Astrocyte of the cerebellum (primary cell): ENCODE measurements at places on chromosomes 6 and 20.

DNA sequence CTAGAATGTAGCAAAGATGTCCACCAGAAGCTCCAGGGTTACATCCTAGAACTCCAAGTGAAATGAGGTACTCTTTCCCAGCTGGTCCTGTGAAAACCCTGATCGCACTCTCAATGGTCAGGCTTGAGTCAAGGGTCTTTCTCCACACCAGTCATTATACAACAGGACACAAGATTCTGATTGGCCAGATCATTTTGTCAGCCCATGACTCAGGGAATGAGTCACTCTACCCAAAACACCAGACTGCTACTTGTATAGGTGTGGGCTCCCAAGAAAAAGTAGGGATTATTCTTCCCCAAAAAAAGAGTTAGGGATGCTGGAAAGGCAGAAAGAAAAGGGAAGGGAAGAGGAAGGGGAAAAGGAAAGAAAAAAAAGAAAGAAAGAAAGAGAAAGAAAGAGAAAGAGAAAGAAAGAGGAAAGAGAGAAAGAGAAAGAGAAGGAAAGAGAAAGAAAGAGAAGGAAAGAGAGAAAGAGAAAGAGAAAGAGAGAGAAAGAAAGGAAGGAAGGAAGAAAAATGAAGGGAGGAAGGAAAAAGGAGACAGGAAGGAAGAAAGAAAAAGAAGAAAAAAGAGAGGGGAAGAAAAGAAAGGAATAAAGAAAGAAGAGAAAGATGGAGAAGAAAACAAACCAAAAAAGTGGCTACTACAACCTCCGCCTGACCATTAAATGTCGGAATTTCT lies 30.5 kb downstream of the ANKEF1 start:
- no peak for DNase-seq

DNA sequence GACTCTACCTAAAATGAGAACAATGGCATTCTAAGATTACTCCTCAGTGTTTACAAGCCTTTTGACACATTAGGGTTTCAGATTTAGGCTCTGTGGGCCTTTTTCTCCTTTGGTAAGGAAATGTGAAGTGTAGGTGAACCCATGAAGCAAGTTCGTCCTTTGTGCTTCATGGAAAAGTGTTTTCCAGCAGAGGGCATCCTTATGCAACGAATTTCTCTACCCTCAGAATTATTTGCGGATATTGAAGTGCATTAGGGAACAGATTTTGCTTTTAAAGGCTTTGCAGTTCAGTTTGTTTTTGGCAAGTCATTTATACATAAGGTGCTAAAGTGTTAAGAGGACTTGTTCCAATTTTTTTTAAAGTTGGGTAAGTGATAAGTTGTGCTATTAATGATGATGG lies 55.7 kb upstream of the FERMT1 start:
- DNase-seq: peak; percentile 55

GRCh38 chr6:88866856-88867255 lies 96.6 kb downstream of the RNGTT start:
- peak; percentile 74 for DNase-seq

- DNase-seq: no peak
These were observed 289.9 kb upstream of the ZFP64 start for GRCh38 chr20:52481443-52481842.

GRCh38 chr20:46206025-46206424 lies 87.9 kb downstream of the CD40 start:
- DNase-seq: no peak

- no peak for DNase-seq
These were observed 290.4 kb upstream of the SULF2 start for GRCh38 chr20:48075591-48076174.

GRCh38 chr20:61514396-61514795 lies 262.3 kb downstream of the CDH4 start:
- DNase-seq: no peak

GRCh38 chr6:106380407-106380806 lies 19.9 kb downstream of the CRYBG1 start:
- DNase-seq: no peak

GRCh38 chr20:58818586-58819285 lies 32.0 kb downstream of the GNAS-AS1 start:
- DNase-seq: peak; percentile 79

- peak; percentile 39 for DNase-seq
These were observed 75.1 kb downstream of the QKI start for GRCh38 chr6:163489584-163489983.

- DNase-seq: no peak
These were observed 825.5 kb upstream of the MANEA start for GRCh38 chr6:94751641-94752329.

- DNase-seq: no peak
These were observed 286.7 kb upstream of the SPTLC3 start for GRCh38 chr20:12722091-12722490.

DNA sequence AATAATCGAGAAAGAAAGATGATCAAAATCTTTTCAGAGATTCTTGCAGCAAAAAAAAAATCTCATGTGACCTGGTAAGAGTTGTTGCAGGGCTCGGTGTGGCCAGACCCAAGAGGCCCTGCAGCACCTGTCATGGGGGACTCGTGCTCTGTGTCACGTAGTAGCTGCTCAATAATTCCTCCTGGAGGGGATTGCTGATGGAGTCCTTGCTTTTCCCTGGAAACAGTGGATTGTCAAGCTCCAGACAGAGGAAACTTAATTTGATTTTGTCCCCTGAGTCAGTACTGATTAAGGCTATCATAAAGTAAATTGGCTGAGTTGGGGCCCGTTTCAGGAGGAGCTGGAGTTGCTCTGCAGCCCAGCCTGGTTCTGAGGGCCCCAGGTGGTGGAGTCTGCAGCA lies 125.2 kb downstream of the EDN3 start:
- no peak for DNase-seq

GRCh38 chr20:4036351-4036750 lies 21.0 kb upstream of the RNF24 start:
- no peak for DNase-seq

- no peak for DNase-seq
These were observed 50.3 kb downstream of the DEK start for GRCh38 chr6:18214003-18214402.

DNA sequence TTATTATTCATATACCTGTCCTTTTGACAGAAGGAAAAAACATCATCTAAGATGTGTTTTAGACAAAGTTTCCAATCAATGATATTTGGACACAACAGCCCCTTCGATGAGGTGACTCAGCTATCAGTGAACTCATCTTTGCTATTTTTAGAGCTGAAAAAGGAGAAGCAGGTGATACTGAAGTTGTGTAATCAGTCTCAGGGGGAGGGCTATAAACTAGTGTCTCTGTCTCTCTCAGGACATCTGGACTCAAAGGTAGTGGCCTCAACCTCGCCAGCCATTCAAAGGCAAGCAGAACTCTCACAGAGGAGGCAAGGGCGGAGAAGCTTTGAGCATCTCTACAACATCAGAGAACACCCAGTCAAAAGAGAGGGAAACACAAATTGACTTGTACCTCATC lies 135.4 kb downstream of the BFSP1 start:
- DNase-seq: no peak

- no peak for DNase-seq
These were observed 197.8 kb downstream of the OGFRL1 start for GRCh38 chr6:71486461-71486860.
